ENCODE measurements at places on chromosomes 2 and 18.
A peak's percentile ranks its signal among the peaks of the same experiment; 100 is the strongest.

- no peak for DNase-seq
These were observed 184.7 kb downstream of the SMAD7 start for GRCh38 chr18:48766026-48766425.

DNA sequence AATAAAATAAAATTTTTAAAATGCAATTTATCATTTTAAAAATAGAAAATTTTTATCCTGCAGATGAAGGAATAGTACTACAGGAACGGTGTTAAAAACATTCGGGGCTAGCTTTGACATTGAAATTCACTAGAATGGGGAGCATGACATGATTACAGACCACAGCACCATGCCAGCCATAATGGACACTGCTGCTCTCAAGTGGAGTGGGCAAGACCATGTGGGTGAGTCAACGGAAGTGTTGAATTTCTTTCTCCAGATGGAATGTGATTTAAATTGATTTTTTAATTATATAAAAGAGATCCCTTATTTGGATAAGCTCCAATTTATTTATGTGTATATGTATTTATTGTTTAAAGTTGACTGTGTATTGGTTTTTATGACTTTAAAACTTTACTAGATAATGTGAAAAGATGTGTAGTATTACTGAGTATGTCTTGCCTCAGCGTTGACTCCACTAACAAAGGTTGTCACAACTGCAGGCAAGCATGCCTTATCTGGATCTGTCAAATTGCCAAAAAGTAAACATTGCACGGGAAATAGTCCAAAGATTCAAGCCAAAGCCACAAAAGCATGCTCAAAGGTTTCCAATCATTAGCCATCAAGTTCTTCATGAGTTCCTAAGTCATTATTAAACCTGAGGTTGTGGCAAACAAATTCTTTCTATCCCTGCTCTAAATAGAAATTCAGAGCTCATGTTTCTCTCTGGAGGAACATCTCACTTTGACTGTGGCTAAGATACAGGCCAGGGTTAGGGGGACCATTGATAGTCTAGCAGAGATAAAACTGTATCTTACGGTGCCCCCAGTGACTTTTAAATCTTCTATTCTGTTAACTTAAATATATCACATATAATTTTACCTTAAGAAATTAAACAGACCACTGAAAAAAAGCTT lies 536.9 kb downstream of the TMX3 start:
- peak; percentile 82 for DNase-seq

DNA sequence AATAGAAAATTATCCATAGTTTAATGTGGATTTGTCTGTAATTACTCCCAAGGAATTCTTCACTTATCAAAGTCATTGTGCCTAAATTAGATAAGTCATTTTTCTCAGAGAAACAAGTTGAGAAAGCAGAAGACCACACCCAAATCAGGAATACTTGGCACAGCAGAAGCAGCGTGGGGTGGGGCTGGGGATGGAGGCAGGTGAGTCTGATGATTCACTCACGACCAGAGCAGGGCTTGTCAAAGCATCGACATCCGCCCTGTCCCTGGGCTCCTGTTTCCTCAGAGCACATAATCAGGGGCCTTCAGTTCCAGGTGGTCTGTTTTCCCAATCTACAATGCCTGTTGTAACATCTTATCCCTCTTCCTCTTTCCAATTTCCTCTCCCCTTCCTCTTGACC lies 31.5 kb upstream of the COLEC12 start:
- no peak for DNase-seq

GRCh38 chr18:10412933-10413332 lies 41.5 kb upstream of the APCDD1 start:
- no peak for DNase-seq

GRCh38 chr2:9752441-9753275 lies 90.6 kb upstream of the TAF1B start:
- no peak for DNase-seq

DNA sequence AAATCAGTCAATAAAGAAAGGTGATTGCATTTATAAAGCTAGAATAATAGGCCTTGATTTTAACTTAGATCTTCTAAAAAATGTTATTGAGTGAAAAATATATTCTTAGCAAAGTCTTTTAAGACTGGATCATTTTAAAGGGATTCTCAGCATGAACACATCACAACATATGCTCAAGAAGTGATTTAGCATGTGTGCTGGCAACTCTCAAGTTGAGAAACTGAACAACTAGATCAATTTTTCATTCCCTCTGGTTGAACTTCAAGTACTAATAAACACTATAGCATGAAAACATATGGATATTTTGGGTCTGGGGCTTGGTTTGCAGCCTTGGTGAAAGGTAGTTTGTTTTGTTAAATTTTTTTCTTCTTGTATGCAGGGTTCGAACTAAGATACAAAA lies 107.8 kb upstream of the PNPT1 start:
- no peak for DNase-seq

DNA sequence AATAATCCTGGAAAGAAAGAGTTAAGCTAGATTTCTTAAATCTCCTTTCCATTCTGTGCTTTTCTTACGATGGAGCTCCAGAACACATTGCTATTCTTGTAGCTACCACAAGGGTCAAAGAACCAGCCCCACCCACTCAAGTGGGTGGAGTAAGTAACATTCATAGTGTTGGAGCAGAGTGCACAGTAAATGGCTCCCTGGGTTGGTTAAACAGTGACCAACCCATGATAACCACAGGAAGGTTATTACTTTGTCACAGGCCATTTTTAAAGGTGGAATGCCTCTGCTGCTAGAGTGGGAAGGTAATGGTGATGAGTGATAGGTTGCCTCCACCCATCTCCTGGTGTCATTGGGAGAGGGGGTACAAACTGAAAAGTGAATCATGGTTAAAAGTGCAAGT lies 13.9 kb downstream of the ARPC2 start:
- DNase-seq, result no peak

DNA sequence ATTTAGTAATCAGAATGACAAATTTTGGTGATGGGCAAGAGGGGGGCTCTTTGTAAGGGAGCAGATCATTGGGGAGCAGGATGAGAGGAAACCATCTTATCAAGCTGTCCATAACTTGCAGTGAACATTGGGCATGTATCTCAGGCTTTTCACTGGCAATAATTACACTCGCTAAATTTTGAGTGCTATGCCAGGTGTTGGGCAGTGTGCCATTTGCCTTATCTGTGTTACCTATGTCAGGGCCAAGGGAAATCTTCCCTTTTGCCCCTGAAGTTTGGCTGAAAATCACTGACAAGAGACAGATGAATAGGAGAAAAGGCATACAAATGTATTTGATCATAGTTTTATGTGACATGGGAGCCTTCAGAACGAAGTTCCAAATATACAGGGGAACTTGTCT lies 39.0 kb downstream of the NOSTRIN start:
- DNase-seq, result peak; percentile 70

DNA sequence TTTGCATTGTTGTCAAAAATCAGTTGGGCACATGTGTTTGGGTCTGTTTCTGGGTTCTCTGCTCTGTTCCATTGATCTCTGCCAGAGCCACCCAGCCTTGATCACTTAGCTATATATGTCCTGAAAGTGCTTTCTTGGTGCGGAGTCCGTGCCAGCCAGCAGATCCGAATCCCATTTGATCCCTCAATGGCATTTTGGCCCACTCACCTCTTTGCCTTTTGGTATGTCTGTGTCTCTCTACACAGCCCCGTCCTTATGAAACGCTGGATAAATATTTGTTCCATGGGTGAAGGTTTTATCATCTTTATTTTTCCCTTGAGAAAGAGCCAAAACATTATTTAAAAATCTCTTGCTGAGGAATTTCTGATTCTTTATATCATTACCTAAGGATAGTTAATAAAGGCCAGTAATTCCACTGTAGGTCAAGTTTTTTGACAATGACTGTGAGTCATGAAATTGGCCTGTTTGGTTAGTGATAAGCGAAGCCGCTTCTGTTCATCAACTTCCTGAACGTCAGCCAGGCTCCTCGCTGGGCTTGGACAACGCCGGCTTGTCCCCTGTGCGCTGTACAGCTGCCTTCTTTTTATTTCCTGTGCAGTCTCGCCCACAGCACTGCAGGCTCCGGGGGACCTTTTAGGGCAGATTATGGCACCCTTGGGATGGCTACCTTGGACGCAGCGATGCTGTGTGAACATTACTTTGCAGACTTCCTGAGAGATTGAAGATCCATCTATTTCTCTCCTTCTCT lies 24.9 kb downstream of the MTCL1 start:
- no peak for DNase-seq
